ENCODE measurements at places on chromosomes 11 and 22.

GRCh38 chr11:114847306-114847975 lies 169.1 kb downstream of the NXPE2 start:
- no peaks in the 10 kb centered on the region for H3K4me1 ChIP-seq
- H3K27me3 ChIP-seq: no peaks in the 10 kb centered on the region
- H3K27ac ChIP-seq: no peak overlapping the region
- no peak for DNase-seq

DNA sequence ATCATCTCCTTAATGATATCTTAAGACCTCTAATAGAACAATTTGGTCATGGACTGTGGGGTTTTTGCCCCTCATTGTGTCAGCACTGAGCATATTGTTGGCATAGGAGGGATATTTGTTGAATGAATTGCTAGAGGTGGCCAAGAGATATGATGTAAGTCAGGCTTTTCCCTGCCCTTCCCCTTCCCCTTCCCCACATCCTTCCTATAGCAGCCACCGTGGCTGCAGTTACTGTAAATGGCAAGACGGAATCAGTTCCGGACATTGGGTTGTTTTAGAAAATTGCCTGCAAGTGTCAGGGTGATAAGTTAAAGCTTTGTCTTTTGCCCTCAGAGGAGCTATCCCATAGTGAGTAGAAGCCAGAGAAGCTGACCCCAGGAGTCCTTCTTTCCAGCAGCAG lies 23.0 kb downstream of the LIMK2 start:
- H3K27me3 ChIP-seq: no peaks in the 10 kb centered on the region
- H3K36me3 ChIP-seq: no peaks in the 10 kb centered on the region
- no peak overlapping the region for H3K27ac ChIP-seq
- no peak for DNase-seq
- peaks cover 30% of the 10 kb centered on the region for H3K4me1 ChIP-seq
- no peak overlapping the region for H3K4me3 ChIP-seq

DNA sequence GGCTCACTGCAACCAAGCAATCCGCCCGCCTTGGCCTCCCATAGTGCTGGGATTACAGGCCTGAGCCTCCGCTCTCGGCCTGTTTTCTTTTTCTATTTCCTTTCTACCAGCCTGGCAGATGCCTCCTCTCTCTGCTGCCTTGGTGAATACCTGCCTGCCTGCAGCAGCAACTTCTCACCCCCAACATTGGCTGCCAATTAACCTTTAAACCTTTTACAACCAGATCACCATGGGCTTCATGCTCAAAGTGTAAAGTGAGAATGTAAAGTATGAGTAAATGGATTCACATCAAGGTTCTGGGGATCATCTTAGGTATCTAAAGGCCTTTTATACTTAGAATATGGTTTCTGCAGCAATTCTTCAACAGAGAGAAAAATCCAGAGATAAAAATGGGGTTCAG lies 13.0 kb upstream of the FCHSD2 start:
- no peak overlapping the region for H3K27ac ChIP-seq
- no peaks in the 10 kb centered on the region for H3K27me3 ChIP-seq
- peaks cover 20% of the 10 kb centered on the region for H3K4me1 ChIP-seq
- no peak overlapping the region for H3K4me3 ChIP-seq
- no peak for DNase-seq
- no peaks in the 10 kb centered on the region for H3K36me3 ChIP-seq

GRCh38 chr22:48660790-48661740 lies 1166.6 kb downstream of the BRD1 start:
- DNase-seq: no peak
- H3K27ac ChIP-seq: no peak overlapping the region
- H3K36me3 ChIP-seq: no peaks in the 10 kb centered on the region
- H3K27me3 ChIP-seq: no peaks in the 10 kb centered on the region
- H3K4me1 ChIP-seq: no peaks in the 10 kb centered on the region

- H3K27ac ChIP-seq: no peak overlapping the region
- no peaks in the 10 kb centered on the region for H3K27me3 ChIP-seq
- H3K36me3 ChIP-seq: no peaks in the 10 kb centered on the region
- no peak for DNase-seq
These were observed 16.1 kb upstream of the RPS3 start for GRCh38 chr11:75383246-75383645.

DNA sequence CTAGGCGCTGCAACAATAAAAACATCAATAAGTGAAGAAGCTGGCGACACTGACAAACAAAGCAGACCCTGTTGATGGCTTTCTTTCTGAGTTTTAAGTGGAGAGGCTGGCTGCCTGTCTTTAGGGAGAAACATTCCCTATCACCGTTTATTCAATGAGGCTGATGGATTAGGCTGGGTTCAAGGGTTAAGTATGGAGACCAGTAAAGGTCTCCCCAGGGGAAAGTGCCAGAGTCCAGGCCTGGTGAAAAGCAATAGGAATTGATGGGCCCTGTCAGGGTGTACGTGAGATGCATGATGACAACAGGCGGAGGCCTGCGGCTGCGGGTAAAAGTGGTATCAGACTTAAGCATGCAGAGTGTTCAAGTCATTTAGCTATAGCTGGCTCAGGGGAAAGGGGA lies 102.6 kb downstream of the ALX4 start:
- no peak for DNase-seq
- no peak overlapping the region for H3K4me3 ChIP-seq
- H3K27me3 ChIP-seq: no peaks in the 10 kb centered on the region
- no peak overlapping the region for H3K27ac ChIP-seq
- no peaks in the 10 kb centered on the region for H3K4me1 ChIP-seq

DNA sequence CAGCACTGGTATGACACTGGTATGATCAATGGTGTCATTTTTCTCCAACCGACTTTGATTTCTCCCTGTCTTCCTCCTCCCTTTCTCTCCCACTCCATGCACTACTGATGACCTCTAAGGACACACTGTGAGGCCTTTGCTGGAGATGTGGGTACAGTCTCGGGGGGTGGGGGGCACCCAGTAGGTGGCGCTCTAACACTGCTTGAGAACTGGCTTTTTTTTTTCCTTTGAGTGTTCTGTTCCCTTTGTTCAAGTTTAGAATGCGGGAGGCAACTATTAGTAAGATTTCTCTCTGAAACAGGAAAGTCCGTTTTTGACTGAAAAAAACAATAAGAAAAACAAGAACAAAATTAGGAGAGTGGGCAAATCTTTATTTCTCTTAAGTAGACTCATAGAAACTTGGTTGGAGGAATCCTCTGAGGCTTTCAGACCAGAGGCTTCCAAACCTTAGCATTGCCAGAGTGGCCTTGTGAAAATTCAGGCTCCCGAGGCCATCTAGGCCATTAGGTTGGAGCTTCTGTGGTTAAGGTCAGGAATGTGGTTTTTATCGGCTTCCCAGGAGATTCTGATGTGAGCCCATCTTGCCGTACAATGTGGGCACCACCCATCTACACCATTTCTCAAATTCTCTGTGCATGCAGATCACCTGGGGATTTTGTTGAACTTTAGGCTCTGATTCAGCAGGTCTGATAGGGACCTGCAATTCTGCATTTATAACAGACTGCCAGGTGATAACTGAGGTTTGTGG lies 43.2 kb downstream of the PANX1 start:
- H3K27ac ChIP-seq: no peak overlapping the region
- no peaks in the 10 kb centered on the region for H3K27me3 ChIP-seq
- no peak overlapping the region for H3K4me3 ChIP-seq
- H3K4me1 ChIP-seq: peaks cover 6% of the 10 kb centered on the region

DNA sequence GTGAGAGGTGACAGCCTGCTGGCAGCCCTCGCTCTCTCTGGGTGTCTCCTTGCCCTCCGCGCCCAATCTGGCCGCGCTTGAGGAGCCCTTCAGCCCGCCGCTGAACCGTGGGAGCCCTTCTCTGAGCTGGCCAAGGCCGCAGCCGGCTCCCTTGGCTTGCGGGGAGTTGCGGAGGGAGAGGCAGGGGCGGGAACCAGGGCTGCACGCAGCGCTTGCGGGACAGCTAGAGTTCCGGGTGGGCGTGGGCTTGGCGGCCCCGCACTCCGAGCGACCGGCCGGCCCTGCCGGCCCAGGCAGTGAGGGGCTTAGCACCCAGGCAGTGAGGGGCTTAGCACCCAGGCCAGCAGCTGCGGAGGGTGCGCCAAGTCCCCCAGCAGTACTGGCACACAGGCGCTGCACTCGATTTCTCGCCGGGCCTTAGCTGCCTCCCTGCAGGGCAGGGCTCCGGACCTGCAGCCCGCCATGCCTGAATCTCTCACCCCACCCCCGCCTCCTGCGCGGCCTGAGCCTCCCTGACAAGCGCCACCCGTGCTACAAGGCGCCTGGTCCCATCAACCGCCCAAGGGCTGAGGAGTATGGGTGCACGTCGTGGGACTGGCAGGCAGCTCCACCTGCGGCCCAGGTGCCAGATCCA lies 1526.1 kb downstream of the FAM181B start:
- H3K36me3 ChIP-seq: no peaks in the 10 kb centered on the region
- no peak overlapping the region for H3K27ac ChIP-seq
- no peak for DNase-seq
- H3K4me3 ChIP-seq: no peak overlapping the region
- H3K4me1 ChIP-seq: no peaks in the 10 kb centered on the region

DNA sequence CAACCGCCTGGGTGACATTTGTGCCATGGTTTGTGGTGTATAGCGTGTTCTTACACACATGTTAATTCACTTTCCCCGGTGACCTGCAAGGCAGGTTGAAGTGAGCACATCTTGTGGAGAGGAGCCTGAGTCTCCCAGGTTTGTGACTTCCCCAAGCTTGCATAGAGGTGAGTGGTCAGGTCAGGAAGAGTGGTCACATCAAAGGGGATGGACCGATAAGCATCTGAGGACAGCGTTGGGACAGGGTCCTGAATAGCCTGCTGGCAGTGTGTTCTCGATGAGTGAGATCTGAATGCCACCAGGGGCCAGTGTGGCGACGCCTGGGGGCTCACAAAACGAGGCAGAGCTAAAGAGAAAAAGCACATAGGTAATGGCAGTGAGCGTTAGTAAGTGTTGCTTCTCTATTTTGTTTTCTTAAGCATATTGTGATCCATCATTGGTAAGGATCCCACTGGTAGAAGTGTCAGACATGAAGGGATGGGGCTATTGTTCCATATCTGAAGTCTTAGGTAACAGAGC lies 154.6 kb downstream of the GRIK4 start:
- no peaks in the 10 kb centered on the region for H3K27me3 ChIP-seq
- H3K4me1 ChIP-seq: no peaks in the 10 kb centered on the region
- DNase-seq: no peak
- H3K36me3 ChIP-seq: no peaks in the 10 kb centered on the region

DNA sequence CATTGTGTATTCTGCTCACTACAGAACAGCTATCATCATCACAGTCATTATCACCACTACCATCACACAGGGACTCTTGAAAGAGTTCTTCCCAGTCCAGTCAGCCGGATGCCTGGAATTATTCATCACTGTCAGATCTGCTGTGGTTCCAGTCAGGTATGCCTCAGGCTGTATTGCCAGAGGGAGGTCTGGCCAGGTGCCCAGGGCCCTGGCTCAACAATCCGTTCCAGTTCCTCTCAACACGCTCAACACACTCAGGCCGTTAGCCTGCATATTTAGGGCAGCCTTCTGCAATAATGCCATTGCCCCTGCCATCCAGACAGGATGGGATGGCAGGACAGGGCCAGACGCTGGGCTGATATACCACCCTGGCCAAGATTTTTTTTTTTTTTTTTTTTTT lies 28.6 kb upstream of the RASL10A start:
- peaks cover 17% of the 10 kb centered on the region for H3K4me1 ChIP-seq
- H3K4me3 ChIP-seq: no peak overlapping the region
- peak; percentile 54 for DNase-seq
- H3K36me3 ChIP-seq: peaks cover 9% of the 10 kb centered on the region
- no peak overlapping the region for H3K27ac ChIP-seq

GRCh38 chr11:112163875-112164685 lies at the start of gene IL18:
Gene IL18 (minus strand): TSS chr11:112164094. CDS start chr11:112155053, 9,041 bp downstream.
- no peaks in the 10 kb centered on the region for H3K27me3 ChIP-seq
- no peaks in the 10 kb centered on the region for H3K36me3 ChIP-seq
- H3K4me1 ChIP-seq: peaks cover 22% of the 10 kb centered on the region
- no peak within 1 kb of the TSS for H3K27ac ChIP-seq
- DNase-seq: no peak
- peak within 1 kb of the TSS; percentile 21 for H3K4me3 ChIP-seq

- DNase-seq: peak; percentile 88
- peak overlapping the region; percentile 99 for H3K27ac ChIP-seq
- H3K4me3 ChIP-seq: peak overlapping the region; percentile 29
These were observed 27.4 kb upstream of the MALAT1 start for GRCh38 chr11:65471447-65471891.

DNA sequence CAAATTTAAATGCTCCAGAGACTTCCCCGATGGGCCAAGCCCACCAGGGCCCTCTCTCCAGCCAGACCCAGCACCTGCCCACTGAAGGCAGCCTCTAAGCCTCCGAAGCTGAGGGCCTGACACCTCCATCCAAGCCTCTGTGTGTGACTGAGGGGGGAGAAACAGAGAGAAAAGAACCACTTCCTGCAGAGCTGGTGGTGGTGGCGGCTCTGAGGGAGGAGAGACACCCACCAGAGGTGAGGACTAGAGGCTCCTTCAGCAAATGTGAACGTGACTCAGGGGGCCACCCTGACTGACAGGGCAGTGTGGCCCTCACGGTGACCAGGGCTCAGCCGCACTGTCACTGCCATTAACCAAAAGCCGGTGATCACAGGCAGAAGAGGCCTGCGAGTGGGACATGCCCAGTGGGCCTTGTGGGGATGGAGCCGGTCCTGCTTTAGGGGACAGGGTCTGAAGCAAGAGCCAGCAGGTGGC lies 31.0 kb upstream of the CD5 start:
- no peak overlapping the region for H3K27ac ChIP-seq
- H3K27me3 ChIP-seq: no peaks in the 10 kb centered on the region
- H3K4me1 ChIP-seq: peaks cover 27% of the 10 kb centered on the region
- no peak for DNase-seq
- no peak overlapping the region for H3K4me3 ChIP-seq
- H3K36me3 ChIP-seq: no peaks in the 10 kb centered on the region

- DNase-seq: no peak
- H3K36me3 ChIP-seq: no peaks in the 10 kb centered on the region
- H3K27me3 ChIP-seq: no peaks in the 10 kb centered on the region
- H3K4me1 ChIP-seq: no peaks in the 10 kb centered on the region
These were observed 415.9 kb downstream of the TMEM135 start for GRCh38 chr11:87453531-87454089.

Measured in heart left ventricle (tissue), 16 donors.